ENCODE measurements at places on chromosomes 1 and 21.

GRCh38 chr1:88571506-88571905, 112.6 kb upstream of the PKN2 start:
- no peak for DNase-seq

GRCh38 chr21:45874716-45875415, 106.7 kb upstream of the COL6A1 start:
- DNase-seq = no peak

GRCh38 chr1:77413541-77414335, 131.9 kb downstream of the AK5 start:
- no peak for DNase-seq

- DNase-seq = no peak
These were observed 6.9 kb downstream of the DMBX1 start for GRCh38 chr1:46496505-46496904.

- DNase-seq = no peak
These were observed 5.0 kb upstream of the GPR137B start for GRCh38 chr1:236137285-236137852.

- no peak for DNase-seq
These were observed at the start of gene ZBTB7B for GRCh38 chr1:155002464-155003226. Gene ZBTB7B, plus strand, starts transcription at chr1:155002802. Its CDS starts 11,859 bp downstream, at chr1:155014661.

DNA sequence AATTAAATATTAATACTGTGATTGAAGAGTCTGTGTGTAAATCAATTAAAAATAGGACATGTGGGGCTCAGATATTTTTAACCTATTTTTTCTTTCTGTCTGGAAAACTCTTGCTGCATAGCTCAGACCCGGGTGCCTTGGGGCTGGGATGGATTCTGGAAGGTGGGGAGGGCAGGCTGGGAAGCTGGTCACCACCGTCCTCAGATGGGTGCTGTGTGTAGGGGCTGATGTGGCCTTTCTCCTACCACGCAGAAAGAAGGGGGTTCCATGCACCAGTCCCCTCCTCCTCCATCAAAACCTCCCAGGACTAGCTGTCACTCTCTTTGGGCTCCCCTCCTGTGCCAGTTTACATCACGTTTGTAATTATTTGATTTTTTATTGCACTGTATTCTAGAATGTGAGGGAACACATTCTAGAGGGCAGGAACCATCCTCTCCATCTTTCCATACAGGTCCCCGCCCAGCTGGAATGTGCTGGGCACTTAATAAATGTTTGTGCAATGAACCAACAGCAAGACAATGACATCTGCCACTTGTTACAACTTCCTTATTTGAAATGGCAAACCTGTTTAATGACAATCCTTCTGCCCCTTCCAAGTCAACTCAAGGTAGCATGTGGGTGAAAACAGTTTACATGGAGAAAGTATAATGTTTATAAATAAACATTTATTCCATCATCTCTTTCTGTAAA, 104.3 kb downstream of the EDEM3 start:
- DNase-seq = no peak

GRCh38 chr1:1278620-1279019, 1.6 kb upstream of the SCNN1D start:
- no peak for DNase-seq

- no peak for DNase-seq
These were observed 12.4 kb upstream of the CREG1 start for GRCh38 chr1:167565922-167566321.

DNA sequence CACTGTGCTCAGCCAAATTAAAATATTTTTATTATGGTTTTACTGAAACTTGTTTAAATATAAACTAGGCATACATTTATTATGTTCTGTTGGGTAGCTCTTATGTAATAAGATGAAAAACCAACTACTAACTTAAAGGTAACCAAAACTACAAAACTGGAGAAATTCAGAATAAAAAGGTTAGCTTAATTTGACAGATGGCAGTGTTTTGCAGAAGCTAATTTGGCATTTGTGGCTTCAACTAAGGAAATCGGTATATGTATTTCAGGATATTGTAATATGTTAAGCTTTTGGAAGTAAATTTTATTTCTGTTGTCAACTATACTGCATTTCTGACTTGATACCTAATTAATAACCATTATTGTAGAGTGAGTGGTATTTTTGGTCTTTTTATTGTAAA, 18.8 kb downstream of the USP25 start:
- no peak for DNase-seq

- no peak for DNase-seq
These were observed 7.1 kb upstream of the CFAP141 start for GRCh38 chr1:154213274-154213673.

- no peak for DNase-seq
These were observed 3.1 kb upstream of the SH3BP5L start for GRCh38 chr1:248828845-248829244.

DNA sequence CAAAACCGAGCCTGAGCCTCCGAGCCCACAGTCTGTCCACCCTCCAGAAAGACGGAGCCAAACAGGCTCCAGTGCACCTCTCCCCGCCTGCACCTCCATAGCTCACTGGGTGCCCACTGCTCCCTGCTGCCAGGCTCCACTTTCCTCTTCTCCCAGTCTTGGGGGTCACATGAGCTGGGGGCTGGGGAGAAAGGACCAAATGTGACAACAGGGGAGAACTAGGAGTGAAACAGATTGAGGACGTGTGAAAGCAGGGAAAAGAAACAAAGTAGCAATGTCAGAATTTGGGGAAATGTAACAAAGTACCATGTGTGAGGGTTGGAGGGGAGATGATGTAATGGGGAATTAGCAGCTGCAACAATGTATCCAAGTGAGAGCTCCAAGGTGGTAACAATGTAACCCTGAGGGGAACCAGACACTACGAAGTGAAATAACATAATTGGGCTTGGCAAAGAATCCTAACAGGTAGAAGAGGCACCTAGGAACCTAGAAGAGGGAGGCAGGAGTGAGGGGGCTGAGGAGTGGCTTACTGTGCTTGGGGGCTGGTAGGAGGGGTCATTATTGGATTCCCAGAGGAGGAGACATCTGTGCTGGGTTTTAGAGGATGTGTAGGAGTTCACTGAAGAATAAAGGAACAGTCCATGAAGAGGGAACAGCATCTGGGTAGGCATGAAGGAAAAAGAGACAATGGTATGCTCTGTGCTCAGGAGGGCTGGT, 12.5 kb downstream of the SDC3 start:
- DNase-seq = no peak

- no peak for DNase-seq
These were observed 32.8 kb upstream of the MAN1C1 start for GRCh38 chr1:25583519-25584370.

DNA sequence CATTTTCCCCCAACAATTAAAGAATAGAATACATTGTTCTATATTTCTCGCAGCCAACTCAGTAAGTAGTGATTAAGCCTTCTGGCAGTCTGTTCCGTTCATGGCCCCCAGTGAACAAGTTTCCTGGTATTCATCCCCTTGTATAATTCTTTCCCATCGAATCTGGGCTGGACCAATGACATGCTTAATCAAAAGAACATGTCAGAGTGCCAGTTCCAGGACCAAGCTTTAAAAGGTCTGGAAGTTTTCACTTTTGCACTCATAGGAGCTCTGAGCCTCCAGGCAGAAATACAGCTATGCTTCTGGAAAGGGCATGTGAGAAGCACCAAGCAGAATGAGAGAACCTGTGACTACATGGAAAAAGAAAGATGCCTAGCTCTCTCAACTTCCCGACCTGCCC, 22.5 kb upstream of the DPYD start:
- DNase-seq = no peak

DNA sequence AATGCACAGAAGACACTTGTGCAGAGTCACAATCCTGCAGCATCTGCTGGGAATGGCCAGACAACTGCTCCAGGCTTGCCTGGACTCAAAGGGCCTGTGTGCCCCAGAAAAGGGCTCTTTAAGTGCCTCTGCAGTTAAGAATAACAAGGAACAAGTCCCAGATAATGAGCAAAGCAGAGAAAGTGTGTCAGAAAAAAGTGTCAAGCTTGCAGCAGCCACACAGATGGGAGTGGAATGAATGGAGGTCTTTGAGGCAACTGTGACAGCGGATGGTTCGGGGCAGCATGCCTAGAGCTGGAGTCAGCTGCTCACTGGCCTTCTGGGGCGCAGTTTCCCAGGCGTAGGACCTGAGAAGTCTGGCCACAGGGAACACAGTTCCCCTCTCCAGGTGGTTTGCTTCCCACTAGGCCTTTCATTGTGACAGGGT, 5.1 kb downstream of the PARP1 start:
- no peak for DNase-seq

GRCh38 chr1:182624577-182624976, 20.4 kb upstream of the RGS16 start:
- no peak for DNase-seq

DNA sequence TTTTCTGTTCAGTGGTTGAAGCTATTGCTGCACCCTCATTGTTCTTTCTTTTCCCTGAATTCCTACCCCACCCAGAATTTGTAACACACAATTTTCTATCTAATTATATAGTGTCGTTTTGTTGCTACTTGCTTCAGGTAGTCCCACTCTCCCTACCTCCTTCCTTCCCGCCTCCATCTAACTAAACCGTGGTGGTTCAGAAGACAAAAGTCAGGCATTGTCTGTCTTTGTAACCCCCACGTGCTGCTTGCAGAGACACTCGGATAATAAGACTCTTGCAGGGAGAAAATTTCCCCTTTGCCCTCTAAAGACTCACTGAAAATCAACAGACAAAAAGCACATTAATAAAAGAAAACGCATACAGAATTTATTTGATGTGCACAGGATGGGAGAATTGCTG, 46.2 kb upstream of the BTG3 start:
- DNase-seq = no peak

DNA sequence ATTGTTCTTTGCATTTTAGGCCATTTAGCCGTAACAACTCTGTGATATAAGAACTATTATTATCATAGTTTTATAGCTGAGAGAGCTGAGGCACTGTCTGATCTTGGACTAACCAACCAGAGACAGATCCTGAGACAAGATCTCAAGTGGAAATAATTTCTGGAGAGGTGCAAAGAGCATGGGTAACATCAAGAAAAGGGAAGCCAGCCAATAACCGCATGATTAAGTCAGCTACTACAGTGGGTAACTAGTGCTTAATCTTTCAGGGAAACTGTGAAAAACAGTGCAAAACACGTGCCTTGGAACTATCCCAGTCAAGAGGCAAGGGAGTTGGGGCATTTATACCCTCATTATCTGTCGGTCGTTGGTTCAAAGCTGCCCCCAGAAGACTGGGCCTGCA, 105.8 kb downstream of the OMA1 start:
- no peak for DNase-seq

- DNase-seq = no peak
These were observed 69.8 kb upstream of the PGBD5 start for GRCh38 chr1:230495891-230496385.

DNA sequence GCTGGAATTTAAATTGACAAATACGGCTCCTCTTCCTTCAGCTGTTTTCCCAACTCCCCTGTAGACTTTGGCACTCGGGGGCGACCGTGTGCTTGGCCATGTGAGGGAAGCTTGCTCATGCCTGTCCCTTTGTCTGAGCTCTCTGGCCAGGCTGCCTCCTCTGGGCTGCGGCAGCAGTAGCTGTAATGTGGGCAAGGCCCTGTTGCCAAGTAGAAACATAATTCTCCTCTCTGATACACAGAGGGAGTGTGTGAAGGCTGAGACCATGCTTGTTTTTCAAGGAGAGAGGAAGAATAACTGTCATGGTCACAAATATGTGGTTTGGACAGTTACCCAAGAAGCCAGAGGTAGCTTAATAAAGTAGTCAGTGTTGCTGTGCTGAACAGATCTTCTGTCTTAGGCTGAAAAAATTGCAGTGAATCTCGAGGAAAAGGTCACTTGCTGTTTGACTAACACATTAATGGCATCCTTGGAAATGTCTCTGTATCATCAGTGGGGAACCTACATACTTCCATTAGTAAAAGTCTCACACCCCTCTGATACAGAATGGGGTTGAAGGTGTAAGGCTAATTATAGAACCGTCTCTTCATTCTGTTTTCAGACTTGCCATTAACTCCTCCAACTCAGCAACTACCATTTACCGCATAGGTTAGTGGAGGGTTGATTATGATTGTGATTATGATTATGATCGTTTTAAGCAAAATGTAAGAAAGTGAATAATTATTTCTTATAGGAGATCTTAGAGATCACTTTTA, 94.6 kb downstream of the TGFB2 start:
- DNase-seq = no peak

DNA sequence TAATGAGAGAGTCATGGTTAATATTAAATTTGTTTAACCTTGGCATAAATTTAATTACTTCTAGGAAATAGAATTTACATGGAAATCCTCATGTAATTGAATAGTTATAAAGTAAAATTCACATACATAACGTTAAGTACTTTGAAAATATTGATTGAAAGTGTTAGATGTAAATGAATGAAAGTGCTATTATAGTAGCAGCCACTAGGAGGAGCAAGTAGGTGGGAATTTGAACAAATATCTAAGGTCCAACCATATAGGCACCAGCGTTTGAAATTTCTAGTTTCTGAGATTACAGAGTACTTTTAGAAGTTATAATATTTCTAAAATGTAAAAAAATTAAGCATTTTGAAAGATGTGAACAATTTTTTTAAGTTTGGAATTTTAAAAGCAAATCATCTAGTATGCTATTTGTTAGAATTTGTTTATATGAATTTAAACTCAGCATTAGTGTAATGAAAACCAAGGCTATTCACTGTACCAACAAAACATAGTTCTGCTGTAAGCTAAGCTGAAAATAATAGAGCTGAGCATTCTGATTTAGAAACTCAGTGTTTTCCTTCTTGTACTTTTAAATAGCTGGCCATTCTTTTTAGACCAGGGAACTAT, 3.3 kb downstream of the B3GALT2 start:
- no peak for DNase-seq

GRCh38 chr1:17549384-17549783, 9.9 kb downstream of the ARHGEF10L start:
- DNase-seq = no peak

DNA sequence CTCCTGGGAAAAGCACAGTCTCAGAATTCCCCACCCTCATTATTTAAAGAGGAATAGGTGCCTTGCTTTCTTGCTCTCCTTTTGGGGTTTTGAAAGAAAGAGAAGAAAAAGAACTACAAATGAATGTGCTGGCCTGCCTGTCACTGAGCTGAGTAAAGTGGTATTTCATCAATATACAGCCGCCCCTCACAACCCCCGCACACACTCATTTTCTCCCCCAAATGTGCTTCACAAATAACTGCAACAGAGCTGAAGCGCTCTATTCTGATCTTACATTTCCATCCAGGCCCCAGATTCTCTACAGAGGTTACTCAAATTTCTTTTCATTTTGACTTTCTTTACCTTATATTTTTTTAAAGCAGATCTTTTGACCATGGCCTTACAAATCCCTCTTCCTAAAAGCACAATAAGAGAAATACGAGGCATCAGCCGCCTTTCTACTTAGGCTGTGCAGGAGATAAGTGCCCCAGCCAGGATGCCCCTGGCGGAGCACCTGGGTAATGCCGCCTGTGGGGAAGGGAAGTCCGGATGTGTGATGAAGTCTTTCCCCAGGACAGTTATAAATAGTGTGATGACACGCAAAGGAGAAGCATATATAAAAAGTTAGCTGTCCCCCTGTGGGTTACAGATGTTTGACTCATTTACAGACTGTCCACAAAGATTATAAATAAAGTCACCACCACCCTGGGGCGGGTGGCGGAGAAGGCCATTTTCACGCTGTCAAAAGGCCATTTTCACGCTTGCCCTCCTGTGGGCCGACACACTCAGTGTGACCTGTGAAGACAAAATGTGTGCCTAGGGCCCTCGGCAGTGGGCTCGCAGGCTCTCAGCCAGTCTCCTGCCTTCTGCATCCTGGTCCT, 6.5 kb downstream of the KCNN3 start:
- no peak for DNase-seq

GRCh38 chr1:239218301-239218700, 168.1 kb upstream of the CHRM3 start:
- DNase-seq = no peak

Measured in stimulated activated CD4-positive, alpha-beta T cell treated with anti-CD3 and anti-CD28 coated beads, Interleukin-12 subunit alpha, Interleukin-12 subunit beta, amount 100 ng/mL, for 48 hours (primary cell).